ENCODE measurements at places on chromosomes 16 and 17.

- DNase-seq, result no peak
Observed at GRCh38 chr16:56576585-56577299, 11.9 kb downstream of the MT4 start.

DNA sequence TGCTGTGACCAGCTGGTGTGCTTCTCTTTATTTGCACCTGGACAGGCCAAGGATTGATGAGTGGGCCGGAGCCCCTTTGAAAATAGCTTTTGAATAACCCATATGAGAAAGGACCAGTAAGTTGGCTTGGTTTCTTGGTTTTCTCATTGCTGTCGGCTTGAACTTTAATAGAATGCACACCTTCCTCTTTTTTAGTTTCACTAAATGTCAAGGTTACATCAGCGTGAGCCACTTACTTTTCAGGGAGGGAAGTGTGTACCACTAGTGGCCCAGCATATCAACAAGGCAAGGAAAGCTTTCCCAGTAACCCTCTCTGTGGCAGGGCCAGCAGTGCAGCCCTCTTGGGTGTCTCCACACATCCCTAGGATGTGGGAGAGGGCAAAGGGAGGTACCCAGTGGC lies 433.3 kb downstream of the CA10 start:
- DNase-seq, result no peak

DNA sequence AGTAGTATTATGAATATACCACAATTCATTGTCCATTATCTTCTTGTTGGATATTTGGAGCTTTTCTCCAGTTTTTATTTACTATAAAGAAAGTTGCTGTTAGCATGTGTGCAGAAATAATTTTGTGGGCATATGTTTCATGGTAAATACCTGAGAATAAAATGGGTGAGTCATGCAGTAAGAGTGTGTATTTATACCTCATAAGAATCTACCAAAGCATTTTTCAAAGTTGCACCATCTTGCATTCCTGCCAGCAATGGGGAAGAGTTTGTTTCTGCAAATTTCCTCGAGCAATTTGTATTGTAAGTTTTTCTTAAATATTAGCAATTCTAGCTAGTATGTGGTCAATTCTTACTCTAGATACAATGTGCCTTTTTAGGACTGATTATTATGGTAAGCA lies 7.9 kb upstream of the MON1B start:
- DNase-seq, result no peak

DNA sequence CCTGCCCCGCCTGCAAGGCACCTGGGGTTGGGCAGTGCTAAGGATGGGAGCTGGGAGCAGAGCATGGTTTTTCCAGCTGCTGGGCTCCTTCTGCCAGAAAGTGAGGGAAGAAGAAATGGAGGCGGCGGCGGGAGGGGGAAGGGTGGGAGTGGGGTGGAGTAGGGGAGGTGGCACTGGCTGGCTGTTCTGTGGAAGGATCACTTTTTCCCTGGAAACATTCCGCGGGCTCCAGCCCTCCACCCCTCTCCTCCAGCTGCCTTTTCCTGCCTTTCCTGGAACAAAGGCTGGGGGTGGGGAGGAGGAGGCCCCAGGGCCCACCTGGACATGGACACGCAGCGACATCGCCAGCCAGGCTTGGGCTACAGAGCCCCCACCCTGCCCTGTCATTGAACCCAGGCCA lies 41.1 kb downstream of the CFAP20 start:
- no peak for DNase-seq

- DNase-seq, result no peak
Observed at GRCh38 chr16:11658896-11659708, 9.2 kb upstream of the SNN start.

DNA sequence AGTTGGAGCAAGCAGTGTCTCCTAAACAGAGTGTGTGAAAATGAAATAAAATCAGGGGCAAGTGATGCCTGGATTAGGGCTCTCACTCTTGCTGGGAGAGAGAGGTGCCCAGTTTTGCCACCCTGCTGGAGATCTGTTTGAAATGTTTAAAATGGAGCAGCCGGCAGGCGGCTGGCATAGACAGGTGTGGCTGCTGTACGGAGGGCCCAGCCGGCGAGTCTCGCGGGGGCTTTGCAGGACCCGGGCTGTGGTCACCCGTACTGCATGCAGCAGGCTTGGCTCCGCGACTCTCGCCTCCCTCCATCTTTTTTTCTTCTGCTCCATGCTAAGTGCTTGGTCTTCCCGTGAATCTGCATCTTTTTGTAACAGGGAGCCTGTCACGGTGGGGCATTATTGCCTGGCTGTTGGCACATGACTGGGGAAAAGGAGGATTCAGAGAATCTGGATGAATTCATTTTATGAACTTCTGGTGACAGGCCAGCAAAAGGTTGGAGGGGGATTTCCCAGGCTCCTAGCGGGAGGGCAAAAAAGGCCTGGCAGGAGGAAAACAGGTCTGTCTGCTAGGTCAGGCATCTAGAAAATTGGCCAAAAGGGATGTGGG lies 1.8 kb downstream of the ZNRF1 start:
- DNase-seq, result no peak

GRCh38 chr16:72996291-72997062 lies 51.5 kb downstream of the ZFHX3 start:
- no peak for DNase-seq

DNA sequence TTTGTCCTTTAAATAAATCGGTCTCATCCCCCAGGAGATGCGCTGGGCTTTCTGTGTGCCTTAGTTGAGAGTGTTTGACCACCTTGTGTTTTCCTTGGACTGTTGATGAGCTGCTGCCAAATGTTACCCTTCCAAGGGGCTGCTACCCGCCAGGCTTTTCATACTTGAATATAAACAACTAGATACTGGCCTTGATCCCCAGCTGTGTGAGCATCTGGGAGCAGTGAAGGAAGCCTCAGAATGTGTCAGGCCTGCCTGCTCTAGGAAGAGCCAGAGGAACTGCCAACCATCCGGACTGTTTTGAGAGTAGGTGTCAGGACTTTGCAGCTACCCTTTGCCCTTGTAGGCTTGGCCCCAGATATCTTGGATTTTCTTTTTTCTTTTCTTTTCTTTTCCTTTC lies 57.8 kb downstream of the LDHD start:
- no peak for DNase-seq

DNA sequence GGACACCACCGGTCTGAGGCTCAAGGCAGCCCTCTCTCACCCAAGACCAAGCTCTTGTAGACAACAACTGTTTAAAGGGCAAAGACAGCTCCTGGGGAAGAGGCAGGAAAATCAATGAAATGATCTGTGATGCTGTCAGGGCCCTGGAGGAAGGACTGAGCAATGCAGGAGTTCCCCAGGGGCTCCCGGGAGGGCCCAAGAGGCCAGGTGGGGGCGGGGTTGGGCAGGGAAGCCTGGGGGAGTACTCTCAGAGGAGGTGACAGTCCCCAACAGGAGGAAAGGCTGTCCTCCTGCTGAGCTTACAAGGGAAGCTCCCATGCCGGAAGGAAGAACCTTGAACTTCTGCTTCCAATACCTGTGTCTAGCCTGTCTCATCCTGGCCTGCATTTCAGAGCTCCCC lies 8.3 kb upstream of the NOS2 start:
- DNase-seq, result no peak

GRCh38 chr17:45924332-45924820 lies 30.0 kb downstream of the MAPT start:
- DNase-seq, result no peak
